ENCODE measurements at places on chromosomes 6 and 20.

GRCh38 chr6:42100029-42100901, 42.2 kb downstream of the C6orf132 start:
- no peak for DNase-seq

- no peak for DNase-seq
These were observed 5.9 kb downstream of the PCED1A start for GRCh38 chr20:2834401-2835110.

DNA sequence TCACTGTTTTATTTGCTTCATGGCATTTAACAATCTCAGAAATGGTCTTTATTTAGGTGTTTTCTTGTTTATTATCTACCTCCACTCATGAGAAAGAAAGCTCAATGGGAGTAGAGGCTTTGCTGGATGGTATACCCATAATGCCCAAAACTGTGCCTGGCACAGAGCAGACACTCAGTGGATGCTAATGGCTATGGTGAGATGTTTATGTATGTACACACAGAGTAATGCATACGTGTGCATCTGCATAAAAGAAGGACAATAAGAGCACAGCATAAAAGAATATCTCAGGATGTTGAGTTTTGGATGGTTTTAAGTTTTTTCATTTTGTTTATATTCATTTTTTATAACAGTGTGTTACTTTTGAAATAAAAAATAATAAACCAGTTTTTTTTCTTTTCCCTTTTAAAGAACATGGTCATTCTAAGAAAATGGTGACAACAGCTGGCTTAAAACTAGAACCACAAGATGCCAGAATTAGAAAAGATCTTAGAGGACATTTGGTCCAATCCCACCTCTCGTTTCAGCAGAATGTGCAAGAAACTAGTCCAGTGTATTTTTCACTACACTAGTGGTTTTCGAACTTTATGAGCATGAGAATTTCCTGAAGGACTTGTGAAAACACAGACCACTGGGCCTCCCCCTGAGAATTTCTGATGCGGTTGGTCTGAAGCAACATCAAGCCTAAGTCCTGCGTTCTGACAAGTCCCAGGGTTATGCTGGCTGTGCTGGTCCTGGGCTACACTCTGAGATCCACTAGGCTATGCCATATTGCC, 131.9 kb downstream of the FYN start:
- no peak for DNase-seq

DNA sequence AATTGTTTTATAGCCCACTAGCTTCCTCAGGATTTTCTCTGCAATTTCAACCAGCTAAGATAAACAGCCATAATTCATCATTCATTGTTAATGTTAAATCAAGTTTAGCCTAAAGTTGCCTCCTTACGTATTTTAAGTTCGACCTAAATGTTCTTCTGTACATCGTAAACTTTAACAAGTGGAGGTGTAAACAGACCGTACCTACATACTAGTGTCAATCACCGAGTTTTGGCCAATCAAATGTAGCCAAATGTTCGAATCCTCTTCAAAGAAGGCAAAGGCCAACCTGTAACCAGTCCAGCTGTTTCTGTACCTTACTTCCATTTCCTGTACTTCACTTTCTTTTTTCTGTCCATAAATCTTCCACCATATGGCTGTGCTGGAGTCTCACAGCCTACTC, 13.5 kb downstream of the MBOAT1 start:
- DNase-seq = no peak

DNA sequence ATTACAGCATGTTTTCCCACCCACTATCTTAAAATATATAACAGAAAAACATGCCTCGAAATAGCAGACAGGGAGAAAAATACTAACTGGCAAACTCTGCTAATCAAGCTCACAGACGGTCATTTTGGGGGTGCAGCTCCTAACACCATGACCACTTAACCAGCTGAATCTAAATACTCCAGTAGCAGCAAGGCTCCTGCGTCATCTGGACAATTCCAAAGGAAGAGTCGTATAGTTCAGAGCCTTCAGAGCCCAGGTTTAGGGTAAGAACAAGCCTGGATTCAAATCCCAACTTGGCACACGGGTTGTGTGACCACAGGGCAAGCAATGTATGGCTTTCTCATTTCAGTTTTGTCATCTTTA, 81.3 kb upstream of the COL21A1 start:
- no peak for DNase-seq

- DNase-seq = no peak
These were observed 46.5 kb downstream of the FAM217A start for GRCh38 chr6:4032475-4032874.

DNA sequence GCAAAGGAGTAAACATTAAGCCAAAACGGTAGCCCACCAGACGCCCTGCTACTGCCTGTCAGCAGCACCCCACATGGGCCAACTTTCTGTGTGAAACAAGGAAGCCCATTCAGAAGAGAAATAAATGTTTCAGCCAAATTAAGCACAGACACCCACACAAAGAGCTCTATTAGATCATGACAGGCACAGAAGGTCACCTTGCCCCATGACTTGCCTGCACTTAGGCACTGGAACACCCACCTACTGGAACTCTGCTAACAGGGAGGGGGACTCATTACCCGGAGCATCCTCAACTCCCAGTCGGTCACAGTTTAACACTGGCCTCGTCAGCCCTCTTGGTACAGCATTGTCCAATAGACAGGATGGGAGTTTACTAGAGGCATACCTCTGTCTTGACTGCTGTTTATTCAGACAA, 31.8 kb downstream of the GFOD1 start:
- DNase-seq = no peak

- no peak for DNase-seq
These were observed 341.3 kb downstream of the FOXA2 start for GRCh38 chr20:22243067-22243466.

DNA sequence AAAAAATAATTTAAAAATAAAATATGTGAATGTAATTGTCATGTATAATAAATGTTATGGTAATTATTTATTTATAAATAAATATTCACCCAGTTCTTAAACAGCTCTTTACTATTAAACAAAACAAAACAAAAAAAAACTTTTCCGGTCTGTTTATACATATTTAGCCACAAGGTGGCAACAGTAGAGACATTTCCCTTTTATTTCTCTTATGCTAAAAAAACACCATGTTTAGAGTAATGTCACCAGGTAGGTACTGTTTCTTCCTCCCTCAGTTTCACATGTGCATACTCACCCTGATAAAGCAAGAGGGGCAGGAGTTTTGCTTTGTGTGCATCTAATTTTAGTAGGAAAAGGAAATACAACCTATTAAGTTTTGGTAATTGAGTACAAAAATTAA, 610.4 kb upstream of the IMPG1 start:
- no peak for DNase-seq

DNA sequence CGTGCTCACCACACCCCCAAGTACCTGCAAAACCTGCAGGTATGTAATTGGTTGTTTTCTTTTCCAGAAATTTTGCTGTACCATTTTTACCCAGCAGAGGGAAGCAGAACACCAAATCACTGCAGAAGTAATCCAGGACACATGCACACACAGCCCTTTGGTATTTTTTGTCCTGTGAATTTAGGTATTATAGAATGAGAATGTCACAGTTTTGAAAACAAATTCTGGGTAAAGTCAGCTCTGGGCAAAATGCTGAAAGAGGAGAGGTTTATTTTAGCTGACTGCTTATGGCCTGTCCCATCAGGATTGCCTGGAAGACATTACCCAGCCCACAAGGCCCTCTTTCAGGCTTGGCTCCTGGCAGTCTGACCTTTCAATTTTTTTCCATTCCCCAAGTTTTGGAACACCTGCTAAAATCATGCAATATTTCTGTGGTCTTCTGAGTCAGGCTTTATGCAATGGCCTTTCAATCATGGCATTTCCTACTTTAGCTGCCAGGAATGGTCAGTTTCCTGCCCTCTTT, 3.5 kb upstream of the EFHC1 start:
- DNase-seq = peak; percentile 54

- no peak for DNase-seq
These were observed 41.8 kb downstream of the DSTN start for GRCh38 chr20:17611540-17612286.

DNA sequence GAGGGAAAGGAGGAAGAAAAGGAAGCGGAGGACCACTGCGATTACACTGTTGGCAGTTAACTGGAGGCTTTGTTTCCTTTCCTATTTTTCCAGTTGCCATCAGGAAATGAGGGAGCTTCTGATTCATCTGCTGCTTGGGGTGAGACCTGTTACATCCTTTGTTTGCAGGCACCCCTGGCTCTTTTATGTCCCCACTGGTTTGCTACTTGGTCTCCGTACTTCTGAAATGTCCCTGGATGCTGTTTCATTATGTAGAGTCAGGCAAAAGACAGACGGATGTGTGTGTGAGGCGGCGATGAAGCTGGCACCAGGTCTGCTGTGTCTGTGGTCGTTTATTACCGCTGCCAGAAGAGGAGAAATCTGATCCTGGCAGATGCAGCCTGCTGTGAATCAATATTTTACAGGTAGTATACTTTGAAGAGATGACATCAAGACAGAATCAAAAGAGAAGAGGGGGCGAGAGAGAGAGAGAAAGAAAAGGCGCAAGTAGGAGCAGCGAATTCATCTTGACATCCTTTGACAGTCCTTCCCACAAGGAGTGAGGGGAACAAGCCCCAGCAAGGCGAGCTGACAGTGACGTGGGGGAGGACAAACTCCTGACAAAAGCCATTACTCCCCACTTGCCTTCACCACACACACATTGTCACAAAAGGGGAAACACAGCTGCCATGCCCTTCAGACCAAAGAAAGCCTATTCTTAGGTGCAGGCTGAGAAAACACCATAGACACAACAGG, 145.9 kb upstream of the FBXL4 start:
- DNase-seq = no peak

DNA sequence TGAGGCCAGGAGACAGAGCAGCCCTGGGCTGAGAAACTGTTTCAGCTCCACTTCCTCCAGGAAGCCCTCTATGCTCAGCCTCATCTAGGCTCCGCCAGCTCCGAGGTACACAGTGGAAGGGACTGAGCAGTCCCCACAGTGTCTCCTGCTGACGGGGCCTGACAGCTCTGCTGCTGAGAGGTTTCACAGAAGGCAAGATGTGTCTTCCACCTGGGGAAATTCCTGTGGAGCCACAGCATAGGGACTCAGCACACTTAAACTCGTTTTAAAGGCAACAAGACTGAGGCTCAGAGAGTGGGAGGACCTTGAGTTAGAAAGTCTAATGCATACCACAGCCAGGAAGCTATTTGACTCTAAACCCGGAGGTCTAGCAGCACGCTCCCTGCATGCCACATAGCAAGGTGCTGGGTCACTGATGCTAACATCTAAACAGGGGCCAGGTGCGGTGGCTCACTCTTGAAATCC, 6.8 kb downstream of the ADA start:
- peak; percentile 65 for DNase-seq

GRCh38 chr6:148457137-148457842, 114.7 kb downstream of the SASH1 start:
- no peak for DNase-seq

DNA sequence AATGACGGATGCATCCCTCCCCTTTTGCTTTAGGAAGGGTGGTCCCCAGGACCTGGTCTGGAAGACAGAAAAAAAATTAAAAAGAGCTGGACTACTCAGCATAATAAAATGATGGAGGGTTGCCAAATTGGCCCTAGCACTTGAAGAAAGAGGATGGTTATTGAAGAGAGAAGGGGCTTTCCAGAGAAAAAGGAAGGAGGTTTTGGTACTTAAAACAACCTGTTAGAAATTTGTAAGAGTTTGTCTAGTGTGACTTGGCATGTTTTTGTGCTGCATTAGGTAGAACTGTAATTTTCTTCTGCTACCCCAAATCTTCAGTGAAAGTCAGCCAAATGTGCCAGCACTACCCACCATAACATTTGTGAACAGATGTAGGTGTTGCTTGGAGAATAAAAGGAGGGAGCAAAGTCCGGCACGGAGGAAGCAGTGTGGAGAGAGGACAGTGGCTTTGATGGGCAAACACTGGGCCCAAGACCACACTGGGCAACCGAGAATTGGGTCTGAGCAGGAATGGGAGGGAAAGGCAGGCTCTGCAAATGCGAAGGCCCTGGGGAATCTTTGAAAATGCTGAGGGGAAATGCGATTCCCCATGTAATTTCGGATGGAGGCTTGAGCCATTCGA, 160.9 kb downstream of the QRSL1 start:
- no peak for DNase-seq

DNA sequence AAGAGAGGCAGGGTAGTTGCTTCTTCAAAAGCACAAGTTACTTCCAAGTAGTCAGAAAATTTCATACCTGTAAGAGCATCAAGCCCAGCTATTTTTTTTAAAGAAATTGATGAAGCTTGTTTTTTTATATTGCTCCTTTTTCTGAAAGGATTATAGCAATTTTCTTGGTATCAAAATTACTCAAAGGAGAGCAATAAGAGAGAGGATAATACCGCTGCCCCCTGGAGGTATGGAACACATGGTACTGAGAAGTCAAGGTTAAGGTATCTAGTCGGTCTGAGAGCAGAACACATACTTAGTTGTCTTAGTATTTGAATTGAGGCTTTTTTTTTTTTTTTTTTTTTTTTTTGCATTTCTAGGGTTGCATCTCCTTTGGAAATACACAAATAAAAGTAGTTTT, 59.4 kb downstream of the ADGRF5 start:
- no peak for DNase-seq

DNA sequence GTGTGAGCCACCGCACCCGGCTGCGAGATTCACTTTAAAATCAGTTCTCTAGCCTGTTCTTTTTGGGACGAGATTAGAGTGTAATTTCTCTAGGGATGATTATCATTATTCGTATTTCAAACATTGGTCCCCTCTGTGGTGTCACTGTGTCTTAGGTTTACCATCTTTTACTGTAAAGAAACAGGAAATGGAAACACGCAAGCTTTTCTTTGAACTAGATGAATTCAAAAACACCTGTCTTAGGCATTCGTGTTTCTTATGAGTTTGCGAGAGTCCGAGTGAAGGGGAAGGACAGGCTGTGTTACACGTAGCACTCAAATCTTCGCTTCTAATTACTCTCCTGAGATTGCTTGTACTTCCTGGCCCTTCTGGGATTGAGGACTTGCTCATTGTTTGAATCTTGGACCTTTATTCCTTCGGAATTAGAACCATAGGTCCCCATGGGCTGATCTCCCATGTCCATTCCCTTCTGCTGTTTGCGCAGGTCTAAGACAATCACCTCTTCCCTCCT, 61.6 kb downstream of the PHACTR2 start:
- DNase-seq = no peak

DNA sequence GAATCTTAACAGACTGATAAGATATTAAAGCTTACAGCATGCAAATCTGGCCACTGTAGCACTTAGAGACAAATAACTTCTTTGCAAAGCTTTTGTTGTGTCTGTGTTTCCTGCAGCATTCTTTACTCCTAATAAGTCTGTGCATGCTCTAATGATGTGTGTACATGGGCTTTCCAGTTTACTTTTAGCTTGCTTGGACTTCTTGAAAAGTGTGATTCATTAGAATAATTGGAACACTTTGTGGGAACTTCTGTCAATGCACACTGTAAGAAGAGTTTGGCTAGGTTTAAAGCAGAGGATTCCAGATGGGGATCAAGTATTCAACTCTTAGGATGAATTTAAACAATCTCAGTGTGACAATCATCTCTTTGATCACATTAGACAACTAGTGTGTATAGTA, 22.1 kb upstream of the TINAG start:
- no peak for DNase-seq

- DNase-seq = no peak
These were observed 8.6 kb downstream of the VNN2 start for GRCh38 chr6:132749111-132749510.

- no peak for DNase-seq
These were observed 736.1 kb downstream of the HDGFL1 start for GRCh38 chr6:23305325-23305943.

Data from DND-41 (cell line).